ENCODE measurements at places on chromosomes 5 and 9.

- no peak overlapping the region for H3K27ac ChIP-seq
- H3K4me1 ChIP-seq, result no peaks in the 10 kb centered on the region
- peaks cover 42% of the 10 kb centered on the region for H3K27me3 ChIP-seq
- no peak for DNase-seq
These were observed 7.4 kb upstream of the ADGRD2 start for GRCh38 chr9:124442826-124443225.

DNA sequence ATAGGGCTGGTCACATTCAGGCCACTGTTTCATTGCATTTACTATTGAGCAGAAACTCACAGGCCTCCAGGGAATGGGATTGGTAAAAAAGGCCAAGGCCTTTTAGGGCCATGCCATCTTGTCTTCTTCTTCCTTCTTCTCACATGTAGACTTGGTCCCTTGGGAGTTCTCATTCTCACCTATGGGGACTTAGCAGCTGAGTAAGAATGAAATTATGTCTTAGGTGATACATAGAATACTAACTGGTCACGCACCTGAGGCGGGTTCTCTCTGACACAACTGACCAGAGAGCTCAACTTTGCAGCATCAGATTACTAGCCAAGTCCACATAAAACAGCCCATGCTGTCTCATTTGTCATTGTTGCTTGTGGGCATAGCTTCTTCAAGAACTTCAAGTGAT lies 641.8 kb downstream of the EFNA5 start:
- DNase-seq, result no peak
- no peaks in the 10 kb centered on the region for H3K4me1 ChIP-seq
- no peaks in the 10 kb centered on the region for H3K36me3 ChIP-seq
- H3K27me3 ChIP-seq, result no peaks in the 10 kb centered on the region
- no peak overlapping the region for H3K4me3 ChIP-seq

GRCh38 chr9:970151-970996 lies 6.1 kb upstream of the DMRT3 start:
- H3K4me3 ChIP-seq, result no peak overlapping the region
- H3K27me3 ChIP-seq, result peaks cover 78% of the 10 kb centered on the region
- no peak for DNase-seq
- H3K27ac ChIP-seq, result no peak overlapping the region

- no peak for DNase-seq
- H3K27ac ChIP-seq, result no peak overlapping the region
- no peaks in the 10 kb centered on the region for H3K27me3 ChIP-seq
These were observed 221.4 kb downstream of the EFNA5 start for GRCh38 chr5:107449369-107449768.

DNA sequence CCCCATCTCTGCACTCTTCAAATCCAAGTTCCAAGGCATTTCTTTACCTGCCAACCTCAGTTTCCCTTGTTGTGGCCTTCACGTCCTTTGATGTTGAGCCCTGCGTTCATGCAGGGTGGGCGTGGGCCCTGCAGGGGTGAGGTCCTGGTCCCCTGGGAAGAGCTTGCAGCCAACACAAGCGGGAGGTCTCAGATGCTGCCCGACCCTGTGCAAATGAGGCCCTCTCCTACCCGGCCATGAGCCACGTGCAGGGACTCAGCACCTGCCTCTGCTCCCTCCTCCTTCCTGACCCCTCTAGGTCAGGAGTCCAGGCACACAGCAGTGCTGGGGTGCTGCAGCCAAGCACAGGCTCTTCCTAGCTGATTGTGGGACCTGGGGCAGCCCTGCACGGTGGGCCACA lies 124.5 kb downstream of the ADAMTS2 start:
- DNase-seq, result no peak
- no peaks in the 10 kb centered on the region for H3K36me3 ChIP-seq
- H3K4me1 ChIP-seq, result no peaks in the 10 kb centered on the region
- H3K27me3 ChIP-seq, result no peaks in the 10 kb centered on the region
- no peak overlapping the region for H3K27ac ChIP-seq

DNA sequence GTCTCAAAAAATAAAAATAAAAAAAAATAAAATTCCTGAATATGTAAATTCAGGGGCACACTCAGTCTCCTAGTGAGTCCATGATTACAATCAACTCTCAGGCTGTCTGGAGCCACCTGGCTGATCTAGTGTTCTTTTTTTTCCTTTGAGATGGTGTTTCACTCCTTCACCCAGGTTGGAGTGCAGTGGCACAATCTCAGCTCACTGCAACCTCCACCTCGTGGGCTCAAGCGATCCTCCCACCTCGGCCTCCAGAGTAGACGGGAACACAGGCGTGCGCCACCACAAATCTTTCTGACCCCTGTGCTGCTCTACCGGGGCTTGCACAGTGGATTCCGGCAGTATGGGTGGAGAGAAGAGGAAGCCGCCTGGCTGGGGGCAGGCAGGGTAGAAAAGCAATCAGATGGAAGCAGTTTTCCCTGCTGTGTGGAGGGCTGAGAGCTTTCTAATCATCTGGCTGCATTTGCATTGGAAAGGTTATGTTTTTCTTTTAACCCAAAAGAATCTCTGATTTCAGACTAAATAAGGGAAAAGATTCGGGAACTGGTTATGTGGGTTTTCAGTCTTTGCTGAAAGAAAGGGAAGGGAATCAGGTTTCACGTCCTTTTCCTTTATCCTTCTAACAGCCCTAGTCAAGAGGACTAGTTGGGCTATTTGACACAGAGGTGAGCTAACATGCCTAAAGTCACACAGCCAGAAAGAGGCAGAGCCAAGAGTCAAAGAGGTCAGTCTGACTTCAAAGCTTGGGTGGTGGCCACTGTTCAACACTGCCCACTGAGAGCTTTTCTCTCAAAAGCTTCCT lies 26.3 kb upstream of the CORO2A start:
- DNase-seq, result no peak
- no peaks in the 10 kb centered on the region for H3K27me3 ChIP-seq
- no peaks in the 10 kb centered on the region for H3K4me1 ChIP-seq
- H3K36me3 ChIP-seq, result peaks cover 54% of the 10 kb centered on the region
- no peak overlapping the region for H3K4me3 ChIP-seq

- H3K4me3 ChIP-seq, result no peak overlapping the region
- DNase-seq, result no peak
- H3K27me3 ChIP-seq, result no peaks in the 10 kb centered on the region
- H3K4me1 ChIP-seq, result no peaks in the 10 kb centered on the region
These were observed 15.1 kb upstream of the FCHSD1 start for GRCh38 chr5:141665995-141666940.

Data from tibial artery (tissue), 4 donors.